CD8-positive, alpha-beta memory T cell (primary cell): ENCODE measurements at places on chromosomes 11 and 22. TPM values are rescaled to one million over a fixed set of nuclear protein-coding genes. Genes with fewer than 3 reads are reported as not detected.

DNA sequence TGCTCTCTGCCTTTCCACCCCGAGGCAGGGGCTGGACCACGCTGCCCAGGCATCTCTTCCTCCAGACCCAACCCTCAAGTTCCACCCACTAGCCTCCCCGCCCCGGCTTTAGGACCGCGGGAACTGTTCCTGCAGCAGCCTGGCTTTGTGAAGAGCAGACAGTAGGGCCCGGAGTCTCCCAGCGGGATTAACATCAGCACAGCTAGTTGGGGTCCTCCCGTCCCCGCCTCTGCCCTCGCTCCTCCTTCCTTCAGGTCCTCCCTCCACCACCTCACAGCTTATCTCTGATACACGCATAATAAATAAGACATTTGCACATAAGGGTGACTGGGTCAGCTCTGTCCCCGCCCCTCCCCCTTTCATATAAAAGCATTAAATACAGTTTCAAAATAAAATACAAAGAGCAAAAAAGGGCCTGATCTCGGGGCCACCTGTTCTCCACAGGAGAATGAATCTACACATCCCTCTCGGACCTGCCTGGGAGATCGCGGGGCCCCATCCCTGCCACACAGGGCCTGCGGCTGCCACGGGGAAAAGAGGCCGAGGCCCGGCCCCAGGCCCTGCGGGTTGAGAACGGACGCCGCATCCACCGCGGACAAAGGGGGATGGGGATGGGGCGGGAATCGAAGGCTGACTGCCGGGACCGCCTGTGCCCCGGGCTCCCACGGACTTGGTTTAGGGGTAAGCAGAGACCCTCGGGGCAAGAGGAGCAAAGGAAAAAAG lies 6.5 kb downstream of the ZFTA start:
- H3K4me3 ChIP-seq: no peak overlapping the region
- H3K27ac ChIP-seq: no peak overlapping the region
- no peaks in the 10 kb centered on the region for H3K36me3 ChIP-seq
- no peaks in the 10 kb centered on the region for H3K27me3 ChIP-seq
- H3K4me1 ChIP-seq: no peaks in the 10 kb centered on the region

DNA sequence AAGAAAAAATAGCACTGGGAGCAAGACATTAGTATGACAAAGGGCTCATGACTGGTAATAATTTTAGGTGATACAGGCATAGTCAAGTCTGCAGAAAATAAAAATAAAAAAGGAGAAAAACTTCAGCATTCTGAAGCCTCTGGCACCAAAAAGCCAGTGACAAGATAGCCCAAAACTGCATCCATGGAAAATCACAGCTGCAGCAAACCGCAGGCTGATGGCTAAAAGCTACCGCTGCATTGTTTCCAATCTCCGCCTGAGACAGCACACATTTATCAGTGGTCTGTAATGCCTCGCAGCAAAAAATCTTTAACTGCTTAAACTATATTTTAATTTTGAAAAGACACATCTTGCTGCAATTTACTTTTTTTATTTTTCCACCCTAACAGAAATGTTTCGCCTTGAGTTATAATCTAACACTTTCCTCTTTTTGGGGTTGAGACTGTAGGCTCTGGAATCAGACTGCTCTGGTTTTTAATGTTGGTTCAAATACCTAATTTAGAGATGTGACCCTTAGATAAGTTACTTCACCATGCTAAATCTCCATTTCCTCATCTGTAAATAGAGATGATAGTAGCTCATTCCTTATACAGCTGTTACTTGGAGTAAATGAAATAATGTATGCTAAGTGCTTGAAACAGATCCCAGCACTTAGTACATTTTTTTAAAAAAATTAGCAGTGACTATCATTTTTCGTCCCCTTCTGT lies 42.0 kb upstream of the FIBIN start:
- no peak overlapping the region for H3K27ac ChIP-seq
- H3K27me3 ChIP-seq: no peaks in the 10 kb centered on the region
- DNase-seq: no peak
- no peak overlapping the region for H3K4me3 ChIP-seq
- no peaks in the 10 kb centered on the region for H3K36me3 ChIP-seq
- no peaks in the 10 kb centered on the region for H3K4me1 ChIP-seq

Gene FXYD2
- total RNA-seq: 5.4 TPM

DNA sequence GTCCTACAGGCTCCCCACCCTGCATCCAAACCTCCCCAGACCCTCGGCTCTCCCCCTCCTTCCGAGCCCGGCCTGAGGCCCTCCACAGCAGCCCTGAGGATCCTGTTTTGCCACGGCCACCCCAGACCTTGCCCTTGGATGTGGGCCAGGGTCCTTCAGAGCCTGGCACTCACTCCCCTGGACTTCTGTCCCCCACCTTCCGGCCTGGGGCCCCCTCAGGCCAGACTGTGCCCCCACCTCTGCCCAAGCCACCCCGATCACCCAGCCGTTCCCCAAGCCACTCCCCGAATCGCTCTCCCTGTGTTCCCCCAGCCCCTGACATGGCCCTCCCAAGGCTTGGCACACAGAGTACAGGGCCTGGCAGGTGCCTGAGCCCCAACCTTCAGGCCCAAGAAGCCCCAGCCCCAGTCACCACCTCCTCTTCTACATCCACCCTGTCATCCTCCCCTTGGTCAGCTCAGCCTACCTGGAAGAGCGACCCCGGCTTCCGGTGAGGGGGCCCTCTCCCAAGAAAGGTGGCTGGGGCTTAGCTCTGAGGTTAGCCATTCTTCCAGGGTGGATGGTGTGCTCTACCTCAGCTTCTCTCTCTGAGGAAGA lies 2.9 kb downstream of the INPP5J start:
- no peaks in the 10 kb centered on the region for H3K27me3 ChIP-seq
- H3K36me3 ChIP-seq: no peaks in the 10 kb centered on the region
- no peak overlapping the region for H3K4me3 ChIP-seq

DNA sequence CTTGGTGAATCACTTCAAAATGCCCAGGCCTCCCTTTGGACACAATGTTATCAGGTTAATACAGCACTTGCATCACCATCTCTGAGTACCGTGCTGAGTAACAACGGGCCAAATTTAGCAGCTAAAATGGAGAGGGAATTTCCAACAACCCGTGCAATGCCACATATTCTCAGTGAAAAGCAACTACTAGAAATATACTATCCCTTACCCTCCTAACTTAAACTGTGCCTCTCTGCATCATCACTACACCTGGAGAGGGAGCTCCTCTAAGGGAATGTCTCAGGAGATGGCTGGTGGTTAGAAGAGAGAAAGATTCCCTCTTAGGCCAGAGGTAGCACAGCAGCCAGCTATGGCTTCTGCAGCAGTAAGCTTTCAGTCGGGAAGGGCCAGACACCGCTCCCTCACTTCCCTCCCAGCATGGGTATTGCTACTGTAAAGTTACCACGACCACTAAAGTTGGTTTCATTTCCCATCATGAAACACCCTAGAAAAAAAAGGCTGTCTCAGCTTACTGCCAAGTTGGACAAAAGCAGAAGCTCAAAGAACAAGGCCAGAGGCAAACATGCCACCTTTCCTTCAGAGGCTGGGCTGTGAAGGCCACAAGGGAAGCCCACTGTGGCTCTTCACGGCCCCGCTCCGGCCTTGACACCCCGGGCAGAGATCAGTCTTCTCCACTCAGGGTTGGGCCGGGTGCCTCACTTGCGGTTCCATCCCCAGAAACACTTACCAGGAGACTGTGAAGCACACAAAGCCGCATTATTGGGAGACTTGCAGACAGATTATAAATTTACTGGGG lies 3.9 kb downstream of the MAML2 start:
- H3K36me3 ChIP-seq: no peaks in the 10 kb centered on the region
- peak overlapping the region; percentile 99 for H3K4me3 ChIP-seq
- DNase-seq: peak; percentile 9
- peaks cover 75% of the 10 kb centered on the region for H3K4me1 ChIP-seq

Gene HSCB
- 10.9 TPM for total RNA-seq

DNA sequence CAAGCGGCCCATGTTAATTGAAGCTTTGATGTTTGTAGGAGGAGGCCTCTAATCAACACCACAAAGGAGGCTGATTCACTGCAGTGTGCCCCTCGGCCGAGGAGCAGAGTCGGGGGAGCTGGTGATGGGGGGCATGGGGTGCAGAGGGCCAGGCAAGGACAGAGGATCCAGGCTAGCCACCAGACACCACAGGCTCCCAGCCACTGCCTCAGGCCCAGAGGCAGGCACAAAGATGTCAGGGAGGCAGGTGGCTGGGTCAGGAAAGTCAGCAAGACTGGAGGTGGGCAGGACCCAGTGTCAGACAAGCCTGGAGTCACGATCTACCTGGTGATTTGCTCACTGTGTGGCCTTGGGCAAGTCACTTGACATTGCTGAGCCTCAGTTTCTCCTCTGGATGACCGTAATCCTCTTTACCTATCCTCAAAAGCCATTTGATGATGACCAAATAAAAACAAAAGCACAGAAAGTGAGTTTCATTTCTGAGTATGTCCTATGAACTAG lies 121.0 kb downstream of the BUD13 start:
- H3K4me3 ChIP-seq: no peak overlapping the region
- no peak for DNase-seq
- H3K27me3 ChIP-seq: no peaks in the 10 kb centered on the region
- H3K36me3 ChIP-seq: no peaks in the 10 kb centered on the region

- H3K4me1 ChIP-seq: peaks cover 62% of the 10 kb centered on the region
- peak; percentile 93 for DNase-seq
- no peak overlapping the region for H3K27ac ChIP-seq
- H3K4me3 ChIP-seq: peak overlapping the region; percentile 16
Measured at GRCh38 chr11:85823816-85824215, 12.9 kb upstream of the SYTL2 start.

Gene MPPED1
- not detected for total RNA-seq

GRCh38 chr11:77252555-77253270 lies 48.8 kb downstream of the GDPD4 start:
- no peaks in the 10 kb centered on the region for H3K36me3 ChIP-seq
- no peak for DNase-seq
- no peak overlapping the region for H3K4me3 ChIP-seq
- H3K27me3 ChIP-seq: no peaks in the 10 kb centered on the region
- H3K27ac ChIP-seq: no peak overlapping the region

- H3K4me1 ChIP-seq: no peaks in the 10 kb centered on the region
- H3K36me3 ChIP-seq: peaks cover 16% of the 10 kb centered on the region
- no peaks in the 10 kb centered on the region for H3K27me3 ChIP-seq
- no peak for DNase-seq
Measured at GRCh38 chr11:118746988-118747585, 43.9 kb downstream of the DDX6 start.

GRCh38 chr11:123408619-123409455 lies 21.2 kb upstream of the GRAMD1B start:
- no peaks in the 10 kb centered on the region for H3K4me1 ChIP-seq
- H3K27ac ChIP-seq: no peak overlapping the region
- DNase-seq: no peak
- no peaks in the 10 kb centered on the region for H3K27me3 ChIP-seq

Gene NRGN
- total RNA-seq: 4.6 TPM

- no peaks in the 10 kb centered on the region for H3K27me3 ChIP-seq
- H3K4me3 ChIP-seq: no peak overlapping the region
- H3K27ac ChIP-seq: no peak overlapping the region
- no peaks in the 10 kb centered on the region for H3K36me3 ChIP-seq
- DNase-seq: no peak
Measured at GRCh38 chr22:18947905-18948304, 11.8 kb upstream of the PRODH start.

- peaks cover 15% of the 10 kb centered on the region for H3K4me1 ChIP-seq
- peak overlapping the region; percentile 75 for H3K27ac ChIP-seq
- H3K36me3 ChIP-seq: no peaks in the 10 kb centered on the region
- DNase-seq: peak; percentile 36
Measured at GRCh38 chr11:14357881-14358728, 878 bp downstream of the RRAS2 start.

Gene TST
- 3.7 TPM for total RNA-seq

- no peaks in the 10 kb centered on the region for H3K36me3 ChIP-seq
- peaks cover 14% of the 10 kb centered on the region for H3K4me1 ChIP-seq
- no peak overlapping the region for H3K27ac ChIP-seq
- DNase-seq: peak; percentile 8
Measured at GRCh38 chr11:76763573-76764346, 19.4 kb upstream of the TSKU start.

GRCh38 chr11:68792400-68792966 lies 41.2 kb upstream of the TESMIN start:
- no peaks in the 10 kb centered on the region for H3K27me3 ChIP-seq
- H3K4me3 ChIP-seq: no peak overlapping the region
- H3K4me1 ChIP-seq: no peaks in the 10 kb centered on the region
- no peak overlapping the region for H3K27ac ChIP-seq
- peaks cover 13% of the 10 kb centered on the region for H3K36me3 ChIP-seq

DNA sequence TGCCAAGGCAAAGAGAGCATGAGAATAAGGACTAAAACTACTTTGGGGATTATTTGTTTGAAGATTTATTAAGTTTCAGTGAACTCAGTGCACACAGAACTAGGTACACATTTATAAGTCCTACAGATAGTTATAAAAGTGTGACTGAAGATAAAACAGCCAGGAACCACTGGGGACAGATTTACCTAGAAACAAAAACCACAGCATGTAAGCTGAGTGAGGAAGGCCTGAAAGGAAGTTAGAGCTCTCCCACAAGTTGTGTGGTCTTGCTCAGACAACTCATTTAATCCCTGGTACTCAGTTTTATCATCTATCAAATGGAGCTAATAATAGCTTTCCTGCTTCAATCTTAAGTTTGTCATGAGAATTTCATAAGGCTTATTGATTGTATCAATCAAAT lies 311.2 kb upstream of the FAT3 start:
- no peak for DNase-seq
- H3K36me3 ChIP-seq: no peaks in the 10 kb centered on the region
- H3K4me3 ChIP-seq: no peak overlapping the region
- H3K4me1 ChIP-seq: no peaks in the 10 kb centered on the region
- H3K27ac ChIP-seq: no peak overlapping the region

- peaks cover 25% of the 10 kb centered on the region for H3K4me1 ChIP-seq
- no peaks in the 10 kb centered on the region for H3K27me3 ChIP-seq
- peaks cover 4% of the 10 kb centered on the region for H3K36me3 ChIP-seq
Measured at GRCh38 chr11:794766-795633, 3.1 kb downstream of the SLC25A22 start.

- no peak for DNase-seq
- H3K27ac ChIP-seq: no peak overlapping the region
- H3K36me3 ChIP-seq: peaks cover 21% of the 10 kb centered on the region
Measured at GRCh38 chr22:49899530-49899929, 18.7 kb downstream of the ALG12 start.

DNA sequence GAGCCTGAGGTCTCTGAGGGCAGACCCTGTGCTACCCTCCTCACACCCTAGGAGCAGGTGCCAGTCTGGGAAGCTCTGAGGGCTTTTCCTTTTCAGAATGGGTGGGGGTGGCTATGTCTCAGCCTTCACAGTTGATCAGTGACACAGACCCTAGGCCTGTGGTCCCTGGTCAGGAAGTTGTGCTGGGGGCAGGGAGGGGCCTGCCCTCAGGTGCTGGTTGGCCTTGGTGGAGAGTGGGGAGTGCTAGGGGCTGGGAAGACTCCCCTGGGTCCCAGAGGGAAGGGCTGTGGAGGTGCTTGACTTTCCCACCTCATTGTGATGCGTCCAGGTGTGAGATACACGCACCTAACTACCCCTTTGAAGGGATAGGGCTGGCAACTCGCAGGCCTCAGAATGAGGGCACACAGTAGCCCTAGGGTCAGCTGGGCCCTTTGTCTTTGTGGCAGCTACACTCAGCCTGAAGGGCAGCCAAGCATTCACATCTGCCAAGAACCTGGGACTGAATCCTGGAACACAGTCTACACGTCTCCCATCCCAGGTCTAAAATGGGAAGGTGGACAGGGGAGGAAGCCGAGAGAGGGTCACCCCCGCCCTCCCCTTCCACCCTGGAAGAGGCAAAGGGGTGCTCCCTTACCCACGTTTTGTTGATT lies 31.2 kb upstream of the ATXN10 start:
- H3K4me3 ChIP-seq: no peak overlapping the region
- H3K27me3 ChIP-seq: peaks cover 8% of the 10 kb centered on the region
- H3K4me1 ChIP-seq: peaks cover 5% of the 10 kb centered on the region
- H3K27ac ChIP-seq: no peak overlapping the region
- DNase-seq: no peak

GRCh38 chr11:47443028-47443700 lies 5.8 kb downstream of the RAPSN start:
- H3K27me3 ChIP-seq: no peaks in the 10 kb centered on the region
- no peak for DNase-seq
- H3K4me3 ChIP-seq: no peak overlapping the region
- no peaks in the 10 kb centered on the region for H3K36me3 ChIP-seq

Gene CARD16
- 10.3 TPM for total RNA-seq

Gene WBP2NL
- total RNA-seq: 0.82 TPM
